Stimulated activated CD4-positive, alpha-beta T cell treated with anti-CD3 and anti-CD28 coated beads, Interleukin-1b, Interleukin-23, amount 100 ng/mL, for 1 hour (primary cell): ENCODE measurements at places on chromosomes 7 and 10.

DNA sequence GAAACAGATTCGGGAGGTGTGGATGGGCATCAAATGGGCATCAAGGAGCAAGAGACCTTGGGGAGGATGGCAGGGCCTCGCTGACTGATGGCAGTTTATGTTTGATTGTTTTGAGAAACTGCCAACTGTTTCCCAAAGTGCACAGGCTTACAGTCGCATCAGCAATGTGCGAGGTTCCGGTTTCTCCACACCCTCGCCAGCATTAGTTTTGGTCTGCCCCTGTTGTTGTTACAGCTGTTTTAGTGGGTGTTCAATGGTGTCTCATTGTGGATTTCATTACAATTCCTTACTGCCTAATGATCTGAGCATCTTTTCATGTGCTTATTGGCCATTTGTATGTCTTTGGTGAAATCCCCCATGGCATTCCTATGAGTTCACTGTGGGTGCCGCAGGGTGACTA lies 24.4 kb downstream of the AKR1E2 start:
- no peak for DNase-seq

GRCh38 chr10:124745673-124746072 lies 1.5 kb upstream of the FAM53B start:
- no peak for DNase-seq

- no peak for DNase-seq
Measured at GRCh38 chr7:91946549-91946948, 5.9 kb downstream of the AKAP9 start.

GRCh38 chr10:69908124-69908523 lies 106.4 kb downstream of the COL13A1 start:
- no peak for DNase-seq

DNA sequence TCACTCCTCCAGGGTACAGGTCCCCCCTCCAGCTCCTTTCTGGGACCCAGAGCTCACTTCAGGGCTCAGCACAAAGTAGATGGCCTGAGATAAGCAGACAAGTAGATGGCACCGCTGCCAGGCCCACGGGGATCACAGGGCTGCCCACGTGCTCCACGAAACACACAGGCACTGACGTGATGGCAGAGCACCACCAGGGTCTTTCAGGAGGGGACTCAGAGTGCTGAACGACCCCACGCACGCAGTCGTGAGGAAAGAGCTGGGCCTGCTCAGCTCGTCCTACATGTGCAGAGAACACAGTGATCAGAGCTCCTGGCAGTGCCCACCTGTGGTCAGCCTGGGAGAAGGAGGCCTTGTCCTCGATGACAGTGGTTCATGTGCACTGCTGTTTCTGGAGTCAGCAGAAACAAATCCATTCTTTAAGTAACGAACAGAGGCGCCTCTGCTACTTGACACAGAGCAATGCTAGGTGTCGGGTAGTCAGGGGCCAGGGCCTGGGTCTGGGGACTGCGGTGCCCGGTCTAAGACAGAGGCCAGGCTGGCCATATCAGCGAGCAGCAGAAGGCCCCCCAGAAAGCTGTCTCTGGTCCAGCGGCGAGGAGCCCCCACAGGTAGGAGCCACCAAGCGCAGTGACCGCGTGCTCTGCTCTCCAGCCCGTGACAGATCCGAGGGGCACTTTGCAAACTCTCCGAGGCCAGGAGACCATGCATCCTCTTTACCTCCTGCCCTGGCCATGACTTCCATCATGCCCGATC lies 129.8 kb upstream of the FAM20C start:
- no peak for DNase-seq

- no peak for DNase-seq
Measured at GRCh38 chr10:13862546-13863233, 275.9 kb downstream of the PRPF18 start.

DNA sequence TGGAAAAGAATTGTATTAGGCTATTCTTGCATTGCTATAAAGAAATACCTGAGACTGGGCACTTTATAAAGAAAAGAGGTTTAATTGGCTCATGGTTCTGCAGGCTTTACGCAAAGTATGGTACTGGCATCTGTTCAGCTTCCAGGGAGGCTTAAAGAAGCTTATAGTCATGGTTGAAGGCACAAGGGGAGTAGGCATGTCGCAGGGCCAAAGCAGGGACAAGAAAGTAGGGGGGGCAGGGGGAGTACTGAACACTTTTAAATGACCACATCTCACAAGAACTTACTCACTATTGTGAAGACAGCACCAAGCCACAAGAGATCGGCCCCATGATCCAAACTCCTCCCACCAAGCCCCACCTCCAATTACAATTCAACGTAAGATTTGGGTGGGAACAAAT lies 152.5 kb upstream of the PHF14 start:
- no peak for DNase-seq

GRCh38 chr7:158996214-158997109 lies 140.1 kb downstream of the DYNC2I1 start:
- DNase-seq: no peak

GRCh38 chr10:88181902-88182600 lies 318.6 kb downstream of the PTEN start:
- no peak for DNase-seq

DNA sequence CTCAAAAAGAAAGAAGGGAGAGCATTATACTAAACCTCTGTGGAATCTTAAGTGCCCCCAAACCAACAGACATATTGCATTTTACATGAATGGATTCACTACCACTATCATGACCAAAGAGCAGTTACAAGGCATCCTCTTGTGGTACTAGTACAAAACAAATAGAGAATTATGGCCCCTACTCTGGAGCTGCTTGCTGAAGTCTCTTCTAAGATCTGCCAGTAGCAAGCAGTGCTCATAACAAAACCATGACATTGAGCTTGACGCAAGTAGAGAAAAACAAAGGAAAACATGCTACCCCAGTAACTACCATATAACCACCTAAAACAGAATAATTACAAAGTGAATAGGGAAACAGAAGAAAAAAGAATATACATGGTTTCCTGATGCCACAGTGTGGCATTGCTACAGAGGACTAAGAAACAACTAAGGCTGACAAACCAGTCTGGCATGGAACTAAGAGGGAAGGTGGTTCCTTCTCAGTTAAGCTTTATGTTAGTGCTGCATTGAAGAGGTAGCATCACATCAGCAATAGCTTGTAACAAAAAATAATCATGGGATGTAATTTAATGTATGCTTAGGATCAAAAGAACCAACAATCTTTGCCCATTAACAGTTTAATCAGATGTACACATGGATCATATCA lies 150.2 kb upstream of the AGR3 start:
- DNase-seq: no peak

- DNase-seq: no peak
Measured at GRCh38 chr10:2944788-2945187, 122.6 kb upstream of the PFKP start.

DNA sequence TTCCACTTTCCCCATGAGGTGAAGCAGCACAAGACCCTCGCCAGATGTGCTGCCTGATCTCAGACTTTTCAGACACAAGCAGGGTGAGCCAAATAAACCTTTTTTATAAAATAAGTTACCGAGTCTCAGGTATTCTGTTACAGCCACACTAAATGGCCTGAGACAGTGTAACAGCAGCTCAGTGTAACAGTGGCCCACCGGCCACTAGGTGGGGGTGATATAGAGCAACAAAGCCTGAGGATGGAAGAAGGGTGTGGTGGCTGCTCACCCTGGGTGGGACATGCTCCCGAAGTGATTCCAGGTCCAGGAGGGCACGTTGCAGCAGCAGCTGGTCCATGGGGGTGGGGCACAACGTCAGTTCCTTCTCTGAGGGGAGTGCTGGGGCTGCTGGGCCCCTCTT lies 44.6 kb downstream of the BMS1 start:
- no peak for DNase-seq

- DNase-seq: no peak
Measured at GRCh38 chr7:47438411-47439029, 143.4 kb downstream of the TNS3 start.
